T-helper 2 cell (primary cell): ENCODE measurements at places on chromosomes 5 and 9.
A peak's percentile ranks its signal among the peaks of the same experiment; 100 is the strongest.

DNA sequence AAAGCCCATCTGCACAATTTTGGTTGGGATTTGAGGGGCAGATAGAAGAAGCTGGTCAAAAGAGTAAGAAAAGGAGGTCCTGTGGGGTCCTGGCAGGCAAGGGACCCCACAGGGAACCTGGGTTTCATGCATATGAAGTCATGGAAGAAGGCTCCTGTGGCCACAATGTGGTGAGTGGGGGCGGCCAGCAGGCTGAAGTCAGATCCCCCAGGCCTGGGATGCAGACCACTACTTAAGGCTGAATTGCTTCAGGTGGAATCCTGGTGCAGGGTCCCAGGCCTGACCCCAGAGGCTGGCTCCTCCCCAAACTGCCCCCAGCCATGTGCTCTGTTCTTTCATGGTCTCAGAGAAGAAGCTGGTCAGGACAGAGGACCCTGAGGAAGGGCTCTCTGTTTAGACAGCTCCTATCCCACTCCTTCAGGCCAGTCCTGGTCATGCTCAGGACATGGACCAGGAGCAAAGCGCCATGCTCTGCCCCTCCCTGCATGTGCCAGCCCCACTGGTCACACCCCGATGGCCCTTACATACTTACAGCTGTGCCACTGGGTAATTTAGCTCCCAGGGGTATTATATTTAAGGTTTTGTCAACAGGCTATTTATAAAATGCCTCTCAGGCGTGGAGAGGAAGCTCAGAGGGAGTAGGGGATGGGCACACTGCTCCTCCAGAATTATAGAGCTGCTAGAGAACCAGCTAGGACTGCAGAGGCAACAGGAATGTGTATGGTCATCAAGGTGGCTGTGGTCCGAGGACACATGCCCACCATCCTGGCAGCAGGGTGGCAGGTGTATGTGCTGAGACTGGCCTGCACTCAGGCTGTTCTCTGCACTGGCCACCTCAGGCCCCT is 33.4 kb downstream of the C5orf15 start:
- DNase-seq = no peak

DNA sequence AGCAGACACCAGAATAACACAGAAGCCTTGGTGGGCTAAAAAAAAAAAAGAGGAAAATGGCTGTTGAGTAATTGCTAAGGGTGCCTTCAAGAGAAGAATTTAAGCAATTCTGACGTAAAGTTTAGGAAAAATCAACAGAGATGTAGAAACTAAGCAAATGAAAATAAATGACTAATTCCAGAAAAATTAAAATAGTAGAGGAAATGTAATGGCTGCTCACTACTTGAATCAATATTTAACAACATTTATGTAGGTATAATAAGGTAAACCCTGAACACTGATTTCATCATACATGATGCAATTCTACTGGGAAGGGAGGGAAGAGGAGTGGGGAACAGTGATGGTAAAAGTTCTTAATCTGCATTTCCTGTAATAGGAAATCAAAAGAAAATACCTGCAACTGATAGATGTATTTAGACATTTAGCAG is 41.4 kb downstream of the PUM3 start:
- no peak for DNase-seq

GRCh38 chr5:76679231-76679630 is 36.7 kb upstream of the F2R start:
- no peak for DNase-seq

DNA sequence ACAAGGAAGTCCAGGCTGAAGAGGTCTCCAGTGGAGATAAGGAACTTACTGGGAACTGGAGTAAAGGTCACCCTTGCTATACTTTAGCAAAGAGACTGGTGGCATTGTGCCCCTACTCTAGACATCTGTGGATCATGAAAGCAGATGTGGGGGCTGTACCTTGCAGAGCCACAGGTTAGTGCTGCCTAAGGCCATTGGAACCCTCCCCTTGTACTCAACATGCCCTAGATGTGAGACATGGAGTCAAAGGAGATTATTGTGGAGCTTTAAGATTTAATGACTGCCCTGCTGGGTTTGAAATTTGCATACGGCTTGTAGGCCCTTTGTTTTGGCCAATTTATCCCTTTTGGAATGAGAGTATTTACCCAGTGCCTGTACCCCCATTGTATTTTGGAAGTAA is 397.3 kb upstream of the GRIN3A start:
- no peak for DNase-seq

GRCh38 chr9:88922091-88922490 is 69.2 kb upstream of the S1PR3 start:
- no peak for DNase-seq

DNA sequence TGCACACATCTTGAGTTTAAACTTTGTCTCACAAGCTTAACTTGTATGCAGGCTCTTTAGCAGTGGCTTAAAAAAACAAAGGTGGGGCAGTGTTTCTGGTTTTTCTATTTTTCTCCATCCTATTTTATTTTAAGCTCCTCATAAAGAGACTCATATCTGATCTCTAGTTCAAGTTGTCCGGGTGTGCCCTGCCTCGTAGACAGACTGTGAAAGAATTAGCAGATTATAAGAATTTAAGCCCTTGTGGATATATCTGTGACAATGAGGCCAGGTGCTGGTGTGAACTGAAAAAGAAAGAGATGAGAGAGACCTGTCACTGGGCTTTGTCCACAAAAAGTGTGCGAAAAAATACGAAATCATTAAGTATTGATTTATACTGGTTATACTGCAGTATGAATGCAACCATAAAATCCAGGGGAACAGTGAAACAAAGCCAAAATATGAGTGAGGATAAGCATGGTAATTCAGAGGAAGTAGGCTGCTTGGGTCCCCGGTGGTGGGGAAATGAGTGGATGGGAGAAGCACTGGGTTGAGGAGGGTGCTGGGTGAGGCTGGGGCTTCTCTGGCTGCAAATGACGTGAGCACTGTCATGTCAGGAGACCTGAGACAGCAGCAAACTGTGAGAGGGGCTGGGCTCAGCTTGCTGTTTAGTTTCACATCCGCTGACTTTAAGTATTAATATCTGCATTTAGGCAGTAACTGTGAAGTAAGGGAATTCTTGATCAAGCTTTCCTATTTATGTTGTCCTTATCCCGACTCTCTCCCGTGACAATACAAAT is 179.7 kb upstream of the ANKRD55 start:
- DNase-seq = no peak

DNA sequence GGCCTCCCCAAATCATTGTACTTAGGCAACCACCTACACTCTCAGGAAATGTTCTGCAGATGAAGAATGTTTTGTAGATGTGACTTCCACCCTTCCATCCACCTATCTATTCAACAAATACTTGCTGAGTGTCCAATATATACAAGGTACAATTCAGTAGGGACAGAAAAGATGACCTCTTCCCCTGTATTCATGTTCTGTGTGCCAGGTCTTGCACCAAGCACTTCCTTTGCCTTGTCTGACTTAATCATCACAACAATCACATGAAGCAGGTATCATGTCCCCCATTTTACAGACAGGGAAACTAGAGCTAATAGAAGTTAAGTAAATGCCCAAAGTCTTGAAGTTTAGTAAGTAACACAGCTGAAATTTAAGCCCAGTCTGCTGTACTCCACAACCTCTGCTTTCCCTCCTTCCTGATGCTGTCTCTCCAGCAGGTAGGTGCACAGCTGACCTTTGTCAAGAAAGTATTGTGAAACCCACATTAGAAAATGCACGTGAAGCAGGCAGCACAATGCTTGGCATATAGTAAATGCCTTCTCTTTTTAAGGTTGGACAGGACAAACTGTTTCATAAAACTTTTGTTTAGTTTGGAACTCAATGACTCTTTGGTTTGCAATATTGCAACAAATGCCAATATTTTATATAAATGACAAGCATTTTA is 296.5 kb downstream of the DEPDC1B start:
- no peak for DNase-seq

DNA sequence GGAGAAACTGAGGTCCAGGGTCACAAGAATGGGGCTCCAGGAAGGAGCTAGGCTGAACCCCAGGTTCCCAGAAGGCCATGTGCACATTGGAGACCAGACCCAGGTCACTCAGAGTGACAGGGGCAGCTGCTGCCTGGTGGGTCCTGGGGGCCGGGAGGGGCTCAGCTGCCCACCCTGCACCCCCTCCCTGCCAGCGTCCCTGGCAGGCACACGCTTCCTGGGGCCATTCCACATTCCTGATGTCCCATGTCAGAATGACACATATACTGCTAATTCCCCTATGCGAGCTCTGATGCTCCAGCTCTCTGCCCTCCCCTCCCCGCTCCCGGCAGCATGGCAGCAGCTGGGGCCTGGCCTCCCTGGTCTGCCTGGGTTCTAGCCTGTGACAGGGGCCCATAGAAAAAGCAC is 14.0 kb downstream of the FGFR4 start:
- DNase-seq = no peak

GRCh38 chr9:9942764-9943424 is 669.9 kb downstream of the PTPRD start:
- no peak for DNase-seq

DNA sequence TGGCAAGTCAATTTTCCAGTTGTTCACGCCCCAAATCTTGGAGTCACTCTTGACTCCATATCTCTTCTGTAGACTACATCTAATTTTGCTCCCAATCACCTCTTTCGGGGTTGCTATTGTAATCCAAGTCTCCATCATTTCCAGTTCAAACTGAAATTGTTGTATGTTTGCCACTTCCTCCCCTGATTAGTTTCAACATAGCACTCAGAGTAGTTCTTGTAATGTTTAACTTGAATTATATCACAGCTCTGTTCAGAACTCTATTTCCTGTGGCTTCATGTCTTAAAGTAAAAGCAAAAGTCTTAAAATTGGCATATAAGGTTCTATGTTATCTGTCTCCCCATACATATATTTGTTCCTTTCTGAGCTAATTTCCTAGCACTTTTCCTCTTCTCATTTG is 348.5 kb upstream of the RIOK2 start:
- DNase-seq = no peak

GRCh38 chr9:132762896-132763295 is 92.6 kb downstream of the GTF3C4 start:
- no peak for DNase-seq

DNA sequence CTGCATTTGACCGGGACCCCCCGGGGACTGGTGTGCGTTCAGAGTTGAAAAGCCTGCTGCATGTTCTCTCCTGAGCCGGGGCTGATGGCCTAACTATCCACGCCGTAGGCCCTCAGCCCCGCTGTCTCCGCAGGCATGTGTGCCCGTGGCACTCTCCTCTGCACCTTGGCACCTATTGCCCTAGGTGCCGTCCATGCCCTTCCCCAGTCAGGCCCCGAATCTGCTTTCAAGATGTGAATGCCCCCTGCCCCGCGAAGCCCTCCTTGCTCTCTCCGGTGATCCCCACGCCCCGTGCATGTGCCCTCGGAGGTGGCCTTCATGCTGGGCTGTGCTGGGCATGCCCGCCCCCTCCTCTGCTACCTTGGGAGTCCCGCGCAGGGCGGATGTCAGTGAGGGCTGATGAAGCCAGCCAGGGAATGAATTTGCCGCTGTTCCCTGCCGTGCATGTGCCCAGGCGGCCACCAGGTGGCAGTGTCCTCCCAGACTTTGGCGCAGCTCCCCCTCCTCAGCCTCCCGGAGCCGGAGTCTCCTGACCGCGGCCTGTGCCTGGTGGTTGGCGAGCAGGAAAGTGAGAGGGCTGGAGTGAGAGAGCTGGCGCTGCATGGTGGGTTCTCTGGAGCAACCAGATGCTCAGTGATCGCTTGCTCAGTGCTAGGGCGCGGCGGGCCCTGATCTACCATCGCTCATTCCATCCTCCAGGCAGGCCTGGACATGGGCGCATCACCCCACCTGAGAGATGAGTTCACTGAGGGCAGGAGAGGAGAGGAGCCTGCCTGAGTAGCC is 112.9 kb upstream of the LMX1B start:
- DNase-seq = peak; percentile 60

- no peak for DNase-seq
Measured at GRCh38 chr5:127699416-127699815, 3.8 kb upstream of the CCDC192 start.

- DNase-seq = no peak
Measured at GRCh38 chr5:116574367-116575325, at the start of gene SEMA6A. SEMA6A (minus strand) TSS chr5:116574823; CDS start chr5:116504944, 69,879 bp downstream.

- no peak for DNase-seq
Measured at GRCh38 chr5:73140801-73141200, 20.4 kb downstream of the TMEM171 start.

- DNase-seq = no peak
Measured at GRCh38 chr5:74915488-74915887, 49.3 kb upstream of the FAM169A start.

DNA sequence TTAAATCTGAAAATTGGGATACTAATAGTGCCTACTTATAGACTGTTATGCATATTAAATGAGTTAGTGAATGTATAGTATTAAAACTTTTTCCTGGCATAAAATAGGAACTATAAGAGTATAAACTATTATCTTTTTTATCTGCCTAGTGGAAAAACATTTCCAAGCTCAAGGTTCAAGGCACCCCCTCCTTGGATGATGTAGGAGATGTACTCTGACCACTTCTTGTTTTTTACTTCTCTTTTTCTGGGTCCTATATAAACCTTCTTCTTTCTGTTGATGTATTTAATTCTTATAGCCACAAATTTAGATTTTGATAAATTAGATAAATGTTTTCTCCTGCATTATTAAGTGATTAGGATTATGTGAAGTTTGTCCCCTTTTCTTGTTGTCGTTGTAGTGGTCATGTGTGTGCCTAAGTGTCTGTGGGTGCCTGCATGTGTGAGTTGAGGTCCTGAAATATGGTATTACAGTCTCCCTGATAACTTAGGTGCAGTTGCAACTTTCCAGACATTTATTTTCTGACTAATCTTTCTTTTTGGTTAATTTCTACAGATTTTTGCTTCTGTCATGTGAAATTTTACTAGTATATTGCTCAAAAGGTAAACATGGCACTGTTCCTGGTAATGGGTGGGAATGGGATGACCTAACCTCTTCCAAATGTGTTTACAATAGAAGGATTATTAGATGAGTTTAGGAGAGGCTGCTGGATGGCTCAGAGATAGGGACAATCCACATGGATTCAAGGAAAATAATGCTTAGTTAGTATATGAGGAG is 160.8 kb upstream of the CDKN2B start:
- DNase-seq = no peak
